ENCODE measurements at places on chromosomes 16 and 17.
A peak's percentile ranks its signal among the peaks of the same experiment; 100 is the strongest.

- DNase-seq, result no peak
These were observed 192.3 kb upstream of the FOXF1 start for GRCh38 chr16:86317813-86318650.

DNA sequence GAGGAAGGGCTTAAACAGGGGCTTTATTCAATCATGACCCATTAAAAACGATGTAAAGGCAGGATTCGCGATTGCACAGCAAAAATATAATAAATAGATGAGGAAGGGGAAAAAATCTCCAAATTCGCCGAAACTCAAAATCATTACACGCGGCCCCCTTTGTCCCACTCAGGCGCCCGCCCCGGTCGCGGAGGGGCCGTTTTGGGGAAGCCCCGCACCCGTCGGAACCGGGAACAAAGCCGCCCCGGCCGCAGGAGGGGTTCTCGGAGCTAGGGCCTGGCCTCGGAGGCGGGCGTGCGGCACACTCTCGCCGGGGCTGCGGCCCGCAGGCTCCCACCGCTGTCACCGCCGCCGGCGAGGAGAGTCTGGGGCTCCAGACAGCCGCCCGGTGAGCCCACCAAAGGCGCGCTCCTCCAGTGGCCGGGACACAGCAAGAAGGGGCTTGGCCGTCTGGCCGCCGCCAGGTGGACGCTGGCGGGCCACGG lies 521 bp downstream of the C16orf87 start:
- DNase-seq, result peak; percentile 32

- no peak for DNase-seq
These were observed 25.2 kb upstream of the SLC5A11 start for GRCh38 chr16:24820522-24820921.

DNA sequence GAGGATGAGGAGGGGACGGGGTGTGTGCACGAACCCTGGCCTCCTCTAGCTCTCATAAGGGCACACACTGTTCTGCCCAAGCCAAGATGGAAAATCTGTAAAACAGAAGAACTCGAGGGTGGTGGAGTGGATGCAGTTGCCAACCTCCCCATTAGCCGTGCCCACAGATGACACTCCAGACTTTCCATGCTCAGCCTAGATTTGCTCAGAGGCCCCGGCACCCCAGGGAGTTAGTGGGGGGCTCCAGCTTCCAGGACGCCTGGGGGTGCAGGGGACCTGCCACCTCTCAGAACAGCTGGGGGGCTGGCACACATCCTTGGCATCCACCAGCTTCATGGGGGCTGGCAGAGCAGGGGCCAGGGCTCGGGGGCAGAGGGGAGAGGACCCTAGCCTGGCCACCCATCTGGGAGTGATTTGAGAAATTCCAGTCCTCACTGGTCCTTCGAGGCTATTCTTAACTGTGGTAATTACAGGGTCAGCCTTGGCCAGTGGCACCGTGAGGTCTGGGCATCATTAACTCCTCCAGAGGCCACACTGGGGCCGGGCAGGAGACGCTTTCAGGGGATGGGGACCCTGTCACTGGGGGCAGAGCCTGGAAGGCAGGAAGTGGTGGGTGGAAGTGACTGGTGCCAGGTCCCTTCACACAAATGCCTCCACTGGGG lies 14.3 kb downstream of the VASN start:
- no peak for DNase-seq

DNA sequence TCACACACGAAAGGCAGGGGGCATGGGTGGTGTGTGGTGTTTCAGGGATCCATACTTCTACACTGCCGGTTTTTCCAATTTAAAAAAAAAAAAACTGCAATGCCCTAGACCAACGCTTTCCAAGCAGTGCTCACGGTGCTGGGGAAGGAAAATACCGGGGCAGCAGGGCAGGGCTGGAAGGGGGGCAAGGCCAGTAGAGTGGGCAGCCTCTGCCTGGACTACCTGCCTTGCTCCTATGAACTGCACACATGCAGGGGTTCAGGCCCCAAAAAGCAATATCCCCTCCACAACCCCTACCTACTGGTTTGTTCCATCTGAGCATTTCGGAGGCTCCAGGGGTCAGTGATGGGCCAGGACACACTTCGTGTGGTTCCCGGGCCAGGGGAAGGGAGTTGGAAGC lies 29.4 kb downstream of the RPH3AL start:
- DNase-seq, result no peak

DNA sequence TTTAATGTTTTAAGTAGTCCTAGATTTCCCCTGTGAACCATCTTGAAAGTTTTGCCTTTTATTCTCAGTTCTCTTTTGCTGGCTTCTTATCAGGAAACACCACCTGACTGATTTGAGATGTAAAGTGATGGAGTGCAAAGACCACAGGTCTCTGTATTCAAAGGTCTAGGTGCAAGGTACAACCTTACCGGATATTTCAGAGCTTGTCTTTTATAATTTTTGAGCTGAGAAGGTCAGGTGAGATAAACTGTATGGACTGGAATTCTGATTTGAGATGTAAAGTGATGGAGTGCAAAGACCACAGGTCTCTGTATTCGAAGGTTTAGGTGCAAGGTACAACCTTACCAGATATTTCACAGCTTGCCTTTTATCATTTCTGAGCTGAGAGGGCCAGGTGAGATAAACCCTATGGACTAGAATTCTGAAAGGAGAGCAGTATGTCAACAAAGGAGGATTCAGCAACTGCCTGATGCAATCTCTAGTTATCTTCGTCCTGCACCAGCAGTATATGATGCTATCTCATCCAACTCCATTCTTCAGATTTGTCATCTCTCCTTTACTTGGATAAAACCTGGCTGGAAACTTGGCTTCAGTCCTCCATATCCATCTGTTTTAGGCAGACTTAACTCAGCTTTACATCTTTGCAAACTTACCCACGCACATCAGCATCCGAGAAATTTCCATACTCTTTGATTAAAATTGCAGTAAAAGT lies 64.3 kb downstream of the CENPV start:
- no peak for DNase-seq

DNA sequence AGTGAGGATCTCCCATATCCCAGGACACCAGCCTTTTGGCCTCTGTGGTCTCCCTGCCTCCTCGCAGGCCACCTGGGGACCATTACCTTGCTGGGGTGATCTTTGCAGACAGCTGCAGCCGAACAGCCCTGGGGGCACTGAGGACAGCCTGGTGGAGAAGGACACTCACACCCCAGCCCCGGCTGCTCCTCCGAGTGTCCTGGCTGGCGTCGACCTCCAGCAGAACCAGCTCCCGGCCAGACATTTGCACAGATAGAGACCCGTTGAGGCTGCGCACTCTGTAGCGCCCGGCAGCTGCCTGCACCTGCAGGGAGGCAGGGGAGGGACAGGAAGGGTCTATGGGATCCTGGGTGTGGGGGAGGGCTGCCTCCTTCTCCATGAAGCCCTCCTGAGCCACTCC lies 90.3 kb downstream of the RMI2 start:
- no peak for DNase-seq

DNA sequence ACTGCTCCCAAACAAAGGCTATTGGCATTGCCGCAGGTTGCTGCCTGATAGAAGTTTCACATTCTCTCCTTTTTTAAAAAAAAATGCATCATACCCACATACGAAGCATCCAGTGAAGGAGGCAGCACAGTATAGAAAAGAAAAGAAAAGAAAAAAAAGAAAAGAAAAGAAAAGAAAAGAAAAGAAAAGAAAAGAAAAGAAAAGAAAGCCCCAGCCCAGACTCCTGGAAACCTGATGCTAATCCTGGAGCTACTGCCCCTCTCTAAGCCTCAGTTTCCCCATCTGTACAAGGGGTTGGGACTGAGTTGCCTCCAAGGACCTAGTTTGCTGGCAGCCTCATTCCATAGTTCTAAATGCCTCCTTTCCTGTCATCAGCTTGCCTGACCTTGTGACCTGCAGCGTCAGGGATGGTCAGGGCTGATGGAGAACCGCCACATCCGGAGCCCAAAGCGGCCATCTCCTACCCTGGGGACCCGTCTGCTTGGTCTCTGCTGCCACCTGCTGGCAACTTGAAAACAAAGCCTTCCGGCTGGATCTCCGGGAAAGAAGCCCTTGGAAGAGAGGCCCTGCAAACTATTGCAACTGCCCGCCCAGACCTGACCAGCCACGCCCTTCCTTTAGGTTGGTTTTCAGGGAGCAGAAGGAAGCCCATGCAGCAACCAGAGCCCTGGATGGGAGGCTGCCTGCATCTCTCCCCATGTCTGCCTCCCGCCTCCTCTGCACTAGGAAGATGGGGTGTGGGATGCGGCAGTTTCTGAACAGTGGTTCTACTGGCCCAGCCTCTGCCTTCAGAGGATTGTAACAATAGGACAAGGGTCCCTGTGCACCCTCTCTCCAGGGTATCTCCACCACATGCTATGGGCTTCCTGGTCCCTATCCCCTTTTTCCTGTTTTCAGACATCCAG lies 13.0 kb downstream of the AIPL1 start:
- peak; percentile 88 for DNase-seq

GRCh38 chr17:57487573-57487972 lies 231.2 kb downstream of the MSI2 start:
- DNase-seq, result no peak

- DNase-seq, result no peak
These were observed 1.4 kb downstream of the PYY start for GRCh38 chr17:43952351-43952723.

DNA sequence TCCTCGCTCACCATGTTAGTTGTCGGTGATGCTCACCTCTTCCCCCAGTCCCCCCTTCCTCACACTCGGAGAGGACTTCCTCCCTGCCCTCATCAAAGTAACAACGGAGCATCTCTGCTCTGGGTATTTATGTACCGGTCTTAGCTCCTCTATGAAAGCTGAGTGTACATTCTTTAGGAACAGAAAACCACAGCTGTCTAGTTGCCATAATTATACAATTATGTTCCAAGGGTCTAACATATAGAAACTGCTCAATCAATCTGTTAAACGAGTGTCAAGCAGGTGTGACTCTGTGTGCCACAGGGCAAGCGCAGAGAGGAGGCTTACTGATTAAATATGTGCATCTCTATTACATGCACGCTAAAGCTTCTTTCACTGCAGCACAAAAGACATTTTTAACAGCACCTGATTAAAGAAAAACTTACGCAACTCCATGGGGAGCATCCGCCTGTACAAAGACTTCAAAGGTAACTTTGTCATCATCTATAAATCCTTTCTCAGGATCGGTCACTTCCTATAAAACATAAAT lies 37.8 kb downstream of the LITAFD start:
- no peak for DNase-seq

DNA sequence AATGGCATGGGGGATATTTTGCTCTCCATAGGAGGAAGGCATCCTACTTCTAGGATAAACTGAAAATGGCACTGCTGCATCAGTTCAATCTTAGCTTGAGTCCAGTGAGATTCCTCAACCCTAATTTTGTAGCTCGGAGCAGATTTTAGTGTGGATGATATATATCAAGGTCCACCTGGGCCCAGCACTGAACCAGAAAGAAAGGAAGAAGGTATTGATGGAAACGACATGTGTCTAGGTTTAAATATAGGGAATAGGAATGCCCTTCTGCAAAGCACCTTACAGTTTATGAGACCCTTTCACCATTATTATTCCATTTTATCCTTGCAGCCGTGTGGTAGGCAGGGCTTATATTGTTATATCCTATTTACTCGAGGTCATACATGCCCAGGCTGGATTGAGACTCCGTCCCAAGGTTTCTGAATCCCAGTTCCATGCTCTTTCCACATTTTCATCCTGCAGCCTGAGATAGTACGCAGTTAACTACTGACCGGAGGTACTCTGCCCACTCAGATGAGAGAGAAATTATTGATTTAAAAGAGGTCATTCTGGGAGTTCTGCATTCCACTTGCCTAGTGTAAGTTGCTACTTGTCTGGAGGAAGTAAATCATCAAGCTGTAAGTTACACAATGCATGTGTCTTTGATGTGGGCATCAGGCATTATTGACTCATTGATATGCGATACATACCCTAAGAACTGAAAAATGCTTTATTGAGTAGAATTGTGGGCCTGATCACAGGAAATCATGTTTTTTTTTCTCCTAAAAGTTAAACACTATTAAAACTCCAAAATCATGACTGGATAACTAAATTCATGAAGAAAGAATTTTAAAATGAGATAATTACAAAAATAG lies 10.1 kb downstream of the KRT39 start:
- DNase-seq, result no peak

- DNase-seq, result no peak
These were observed 42.9 kb downstream of the LITAF start for GRCh38 chr16:11543661-11544393.

- no peak for DNase-seq
These were observed 99.9 kb upstream of the ZNF750 start for GRCh38 chr17:82939621-82940135.

DNA sequence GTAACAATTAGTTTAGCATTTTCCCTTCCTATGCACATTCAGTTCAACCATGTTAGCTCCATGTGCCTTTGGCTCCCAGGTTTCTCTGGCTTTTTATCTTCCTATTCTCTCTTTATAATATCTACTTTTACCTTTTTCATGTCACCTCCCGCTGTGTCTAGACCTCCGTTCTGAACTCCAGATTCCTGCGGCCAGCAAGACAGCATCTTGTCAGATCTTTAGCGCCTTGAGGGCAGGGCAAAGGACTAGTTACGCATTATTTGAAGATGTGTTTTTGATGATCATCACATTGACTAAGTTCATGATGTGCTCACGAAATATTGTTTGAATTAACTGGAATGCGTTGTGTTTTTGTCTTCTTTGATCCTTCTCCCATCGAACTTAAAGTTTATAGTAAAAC lies 1126.8 kb downstream of the CDH11 start:
- no peak for DNase-seq

- no peak for DNase-seq
These were observed 210.4 kb upstream of the IRX5 start for GRCh38 chr16:54720259-54720658.

DNA sequence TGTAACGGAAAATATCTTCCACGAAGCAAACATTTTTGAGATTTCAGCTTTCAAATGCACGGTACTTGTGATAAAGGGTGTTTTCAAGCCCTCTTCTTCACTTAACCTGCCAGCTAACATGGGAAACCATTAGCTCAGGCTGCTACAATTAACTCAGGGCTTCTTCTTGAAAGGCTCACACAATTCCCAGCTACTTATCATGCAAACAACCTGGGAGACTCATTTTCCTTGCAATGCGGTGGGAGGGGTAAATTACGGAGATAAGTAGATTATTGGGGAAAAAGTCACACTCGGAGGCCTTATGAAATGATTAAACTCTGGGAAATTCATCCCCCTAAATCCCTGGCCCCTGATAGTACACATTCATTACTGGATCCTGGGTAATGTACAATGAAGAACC lies 266.4 kb downstream of the STX8 start:
- no peak for DNase-seq

DNA sequence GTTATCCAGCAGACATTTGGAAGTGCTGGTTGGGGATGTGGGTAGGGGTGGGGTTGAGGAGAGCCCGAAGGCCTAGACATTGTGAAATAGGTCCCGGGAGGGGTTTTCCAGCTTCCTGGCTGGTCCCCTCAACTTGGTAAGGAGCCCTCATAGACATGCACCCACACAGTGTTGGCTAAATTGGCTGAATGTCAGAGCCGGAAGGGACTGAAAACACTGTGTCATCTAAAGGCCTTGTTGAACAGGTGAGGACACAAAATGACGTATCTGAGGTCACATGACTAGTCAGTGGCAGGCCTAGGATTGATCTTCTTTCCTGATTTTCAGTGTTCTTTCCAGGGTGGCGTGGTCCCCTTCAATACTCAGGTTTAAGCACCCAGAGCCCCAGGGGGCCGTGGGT lies 27.6 kb downstream of the ITGB3 start:
- DNase-seq, result no peak

Data from GM13976 (cell line).